ENCODE measurements at places on chromosomes 6 and 20.

DNA sequence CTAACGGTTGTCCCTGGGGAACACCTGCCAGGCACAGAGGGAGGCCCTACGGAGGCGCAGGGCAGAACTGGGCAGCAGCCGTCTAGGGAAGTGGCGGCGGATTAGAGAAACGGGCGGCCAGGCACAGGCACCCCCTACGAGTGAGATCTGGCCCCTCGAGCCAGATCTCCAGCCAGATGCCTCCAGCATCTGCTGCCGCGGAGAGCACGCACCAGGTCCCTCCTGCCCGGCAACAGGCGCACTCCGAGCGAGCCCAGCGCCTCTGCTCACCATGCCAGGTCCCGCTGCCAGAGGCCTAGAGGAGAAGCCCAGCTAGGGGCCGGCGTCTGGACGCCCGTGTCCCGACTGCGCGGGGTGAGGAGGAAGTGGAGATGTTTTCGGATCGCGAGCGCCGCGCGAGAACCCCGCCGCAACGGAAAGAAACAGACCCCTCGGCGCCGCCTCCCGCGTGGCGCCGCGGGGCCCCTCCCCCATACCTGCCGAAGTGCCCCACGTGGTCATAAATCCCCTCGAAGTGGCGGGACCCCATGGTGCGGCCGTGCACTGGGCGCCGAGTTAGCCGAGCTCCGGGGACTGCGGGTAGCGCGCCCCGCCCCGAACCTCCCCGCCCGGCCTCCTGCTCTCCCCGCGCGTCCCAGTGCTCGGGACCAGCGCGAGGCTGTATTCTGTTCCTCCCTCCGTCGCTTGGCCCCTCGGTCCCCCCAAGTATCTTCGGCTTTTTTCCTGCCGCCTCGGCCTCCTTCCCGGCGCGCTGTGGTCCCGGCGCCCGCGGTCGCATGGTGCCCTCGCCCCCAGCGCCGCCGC lies at the start of gene SLC22A16:
TSS of gene SLC22A16 (minus strand) at position 568 of the 804 bp plus-strand sequence. CDS start at position 529, 39 bp downstream.
- no peak for DNase-seq

DNA sequence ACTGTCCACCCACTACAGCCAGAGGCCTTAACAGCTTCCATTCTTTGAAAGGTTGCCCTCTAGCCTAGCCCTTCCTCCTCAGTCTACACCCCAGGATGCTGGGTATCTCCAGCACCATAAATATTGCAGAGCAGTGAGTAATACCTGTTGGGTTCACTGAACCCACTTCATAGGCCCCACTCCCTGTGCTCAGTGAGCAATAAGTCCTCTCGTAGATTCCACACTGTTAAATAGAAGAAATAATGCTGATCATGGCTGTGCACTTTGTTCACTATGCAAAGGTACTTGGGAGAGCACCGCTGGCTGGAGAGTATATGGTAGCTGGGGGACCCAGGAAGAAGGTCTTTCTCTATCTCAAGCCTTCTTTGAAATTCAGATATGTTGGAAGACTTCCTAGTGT lies 87.3 kb downstream of the RSPH3 start:
- DNase-seq = no peak

DNA sequence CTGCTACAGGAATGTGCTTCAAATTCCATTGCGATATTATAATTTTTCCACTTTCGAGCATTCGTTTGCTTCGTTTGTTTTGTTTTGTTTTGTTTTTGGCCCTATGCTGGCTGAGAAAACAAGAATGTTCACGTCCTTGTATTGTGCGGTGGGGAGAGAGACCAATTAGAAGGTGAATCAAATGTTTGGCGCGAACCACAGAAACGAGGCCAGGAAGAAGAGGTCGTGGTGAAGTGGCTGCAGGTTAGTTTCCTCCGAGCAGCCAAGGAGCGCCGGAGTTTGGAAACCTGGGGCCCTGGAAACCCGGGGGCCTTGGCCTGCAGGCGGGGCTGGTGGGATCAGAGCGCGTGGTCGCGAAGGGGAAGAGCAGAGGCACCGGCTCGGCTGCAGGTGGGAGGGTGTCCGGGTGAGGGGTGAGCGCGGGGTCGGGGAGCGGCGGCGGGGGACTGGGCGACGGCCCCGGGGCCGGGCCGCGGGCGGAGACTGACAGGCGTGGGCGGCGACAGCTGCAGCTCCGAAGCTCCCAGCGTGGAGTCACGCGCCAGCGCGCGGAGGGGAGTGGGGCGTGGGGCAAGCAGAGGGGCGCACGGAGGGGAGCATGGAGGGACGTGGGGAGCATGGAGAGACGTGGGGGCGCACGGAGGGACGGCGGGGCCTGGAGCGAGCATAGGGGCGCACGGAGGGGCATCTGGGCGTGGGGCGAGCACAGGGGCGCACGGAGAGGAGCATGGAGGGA lies 141.5 kb upstream of the PDE10A start:
- DNase-seq = no peak

- no peak for DNase-seq
Measured at GRCh38 chr6:25318589-25318988, 39.4 kb downstream of the CARMIL1 start.

GRCh38 chr20:219290-220115 lies 7.6 kb upstream of the DEFB129 start:
- no peak for DNase-seq

- DNase-seq = no peak
Measured at GRCh38 chr6:154468760-154469159, 41.7 kb downstream of the CNKSR3 start.
